ENCODE measurements at places on chromosomes 5 and 9.

- DNase-seq: no peak
Observed at GRCh38 chr5:135467051-135467625, 15.0 kb upstream of the TIFAB start.

DNA sequence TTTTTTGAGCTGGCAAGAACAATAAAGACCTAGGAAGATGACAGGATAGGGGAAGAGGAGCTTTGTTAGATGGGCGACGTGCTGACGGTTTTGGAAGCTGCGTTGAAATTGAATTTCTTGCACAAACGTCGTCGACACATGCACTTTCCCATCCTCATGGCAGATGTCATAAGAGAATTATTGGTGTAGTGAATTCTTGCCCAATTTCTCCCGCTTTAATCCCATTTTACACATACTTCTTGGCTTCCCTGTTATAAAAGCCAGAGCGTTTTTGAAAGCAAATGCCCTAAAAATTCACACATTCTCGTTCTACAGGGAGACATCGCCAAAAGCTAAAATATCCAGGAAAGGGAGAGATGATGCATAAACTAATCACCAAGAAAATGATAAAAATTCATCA is 109.8 kb upstream of the DAP start:
- DNase-seq: no peak

DNA sequence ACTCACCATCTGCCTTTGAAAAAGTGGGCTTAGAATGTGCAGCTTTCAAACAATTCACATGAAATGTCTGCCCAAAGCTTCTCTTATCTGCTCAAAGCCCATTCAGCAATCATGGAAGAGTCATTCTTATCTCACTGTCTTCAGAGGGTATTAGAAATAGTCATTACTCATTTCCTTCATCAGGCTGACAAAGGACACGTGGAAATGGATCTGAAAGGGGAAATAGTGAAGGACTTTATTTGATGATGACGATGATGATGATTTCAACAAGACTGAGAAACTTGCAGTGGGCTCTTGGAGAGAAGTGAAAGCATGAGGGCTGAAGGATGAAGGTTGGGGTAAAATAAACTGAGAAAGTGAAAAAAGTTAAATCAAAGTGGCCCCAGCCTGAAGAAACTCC is 194.3 kb downstream of the SMARCA2 start:
- DNase-seq: no peak

GRCh38 chr5:122300374-122300773 is 11.7 kb upstream of the SNCAIP start:
- no peak for DNase-seq

GRCh38 chr5:35338157-35338453 is 107.8 kb upstream of the PRLR start:
- DNase-seq: no peak

DNA sequence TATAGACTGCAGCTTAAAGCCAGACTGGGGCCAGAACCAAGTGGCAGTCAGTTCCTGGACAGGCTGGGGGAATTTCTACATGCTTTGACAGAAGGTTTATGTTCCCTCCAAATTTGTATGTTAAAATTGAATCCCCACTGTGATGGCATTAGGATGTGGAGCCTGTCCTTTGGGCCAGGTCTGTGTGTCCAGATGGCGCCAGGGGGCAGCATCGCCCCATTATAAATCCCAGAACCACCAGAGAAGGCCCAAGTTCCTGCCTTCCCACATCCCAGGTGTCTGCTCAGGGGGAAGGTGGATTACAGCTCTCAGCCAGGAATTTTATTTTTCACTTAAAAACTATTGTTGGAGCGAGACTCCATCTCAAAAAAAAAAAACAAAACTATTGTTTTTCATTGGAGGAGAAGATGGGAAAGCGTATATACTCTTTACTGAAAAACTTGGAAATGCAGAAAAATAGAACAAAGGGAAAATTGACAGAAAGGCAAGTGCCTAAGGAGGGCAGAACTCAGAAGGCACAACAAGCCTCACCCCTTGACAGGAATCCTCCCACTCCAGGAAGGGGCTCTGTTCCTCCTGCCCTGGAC is 5.0 kb downstream of the IL3 start:
- DNase-seq: peak; percentile 24

GRCh38 chr9:81417941-81418340 is 271.4 kb downstream of the TLE1 start:
- no peak for DNase-seq

- no peak for DNase-seq
Observed at GRCh38 chr5:142433526-142434321, 108.9 kb upstream of the SPRY4 start.

- no peak for DNase-seq
Observed at GRCh38 chr5:154502180-154502579, 24.2 kb upstream of the HAND1 start.

- DNase-seq: no peak
Observed at GRCh38 chr5:88724201-88724600, 158.8 kb downstream of the MEF2C start.

GRCh38 chr5:68444048-68444447 is 228.5 kb downstream of the PIK3R1 start:
- DNase-seq: no peak

DNA sequence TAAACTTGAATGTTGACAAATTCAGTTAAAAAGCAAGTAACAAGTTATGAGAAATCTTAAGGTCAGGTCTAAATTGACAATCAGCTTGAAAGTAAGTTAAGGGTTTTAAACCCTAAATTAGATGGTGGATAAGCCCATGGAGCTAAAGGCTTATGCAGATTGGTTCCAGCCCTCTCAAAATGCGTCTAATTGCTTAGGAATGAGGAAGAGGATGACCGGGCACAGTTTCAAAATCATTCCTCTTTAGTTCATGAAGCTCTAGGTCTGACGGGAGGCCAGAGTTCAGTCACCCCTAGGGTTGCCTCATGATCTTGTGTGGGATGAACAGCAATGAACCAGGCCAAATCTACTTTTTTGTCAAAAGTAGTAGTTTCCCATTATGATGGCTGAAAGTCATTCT is 75.4 kb downstream of the SLC38A9 start:
- no peak for DNase-seq

DNA sequence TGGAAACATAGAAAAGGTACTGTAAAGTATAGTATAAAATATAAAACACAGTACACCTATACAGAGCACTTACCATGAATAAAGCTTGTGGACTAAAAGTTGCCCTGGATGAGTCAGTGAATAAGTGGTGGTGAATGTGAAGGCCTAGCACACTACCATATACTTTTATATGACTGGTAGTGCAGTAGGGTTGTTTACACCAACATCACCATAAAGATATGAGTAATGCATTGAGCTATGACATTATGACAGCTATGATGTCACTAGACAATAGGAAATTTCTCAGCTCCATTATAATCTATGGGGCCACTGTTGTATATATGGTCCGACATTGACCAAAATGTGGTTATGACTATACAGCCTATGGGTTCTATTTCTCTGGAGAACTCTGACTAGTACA is 291.8 kb upstream of the ACTBL2 start:
- no peak for DNase-seq

- DNase-seq: no peak
Observed at GRCh38 chr5:178433273-178433775, 156.9 kb downstream of the COL23A1 start.

DNA sequence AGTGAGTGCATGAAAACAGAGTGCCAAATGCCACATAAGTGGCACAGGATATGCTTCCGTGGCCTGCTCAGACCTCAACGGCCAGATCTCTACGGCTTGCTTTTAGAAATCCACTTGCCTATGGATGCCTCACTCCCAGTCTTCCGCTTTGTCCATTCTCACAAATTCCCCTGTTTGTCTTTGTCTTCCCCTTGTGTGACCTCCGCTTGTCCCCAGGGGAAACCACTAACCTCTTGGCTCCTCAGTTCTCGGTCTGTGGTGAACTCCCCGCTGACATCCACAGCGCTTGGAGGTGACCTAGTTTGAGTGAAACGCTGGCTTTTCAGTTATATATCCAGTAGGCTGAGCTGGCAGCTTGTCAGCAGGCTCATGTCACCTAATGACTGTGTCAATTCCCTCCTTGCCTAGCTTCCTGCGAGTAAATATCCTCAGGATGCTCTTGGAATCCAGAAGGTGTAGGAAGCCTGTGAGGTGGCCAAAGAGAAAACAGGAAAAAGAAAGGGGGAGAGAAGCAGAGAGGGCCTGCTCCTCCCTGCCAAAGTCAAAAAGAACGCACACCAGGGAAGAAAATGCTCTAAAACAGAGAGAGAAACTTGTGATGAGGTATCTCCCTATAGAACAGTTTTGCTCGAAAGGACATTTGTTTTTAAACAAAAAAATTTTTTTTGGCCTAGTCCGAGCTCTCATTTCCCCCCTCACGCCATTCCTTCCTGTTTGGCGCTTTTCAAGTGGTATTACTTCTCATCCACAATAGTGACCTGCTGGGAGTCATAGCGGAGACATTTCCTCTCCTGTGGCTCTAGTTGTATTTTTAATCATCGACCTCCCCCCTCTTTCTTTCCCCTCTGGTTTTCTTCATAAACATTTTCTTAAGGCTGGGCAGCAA is 101.6 kb upstream of the SPRY4 start:
- DNase-seq: peak; percentile 14

- no peak for DNase-seq
Observed at GRCh38 chr5:74862221-74862620, 4.0 kb downstream of the FAM169A start.

DNA sequence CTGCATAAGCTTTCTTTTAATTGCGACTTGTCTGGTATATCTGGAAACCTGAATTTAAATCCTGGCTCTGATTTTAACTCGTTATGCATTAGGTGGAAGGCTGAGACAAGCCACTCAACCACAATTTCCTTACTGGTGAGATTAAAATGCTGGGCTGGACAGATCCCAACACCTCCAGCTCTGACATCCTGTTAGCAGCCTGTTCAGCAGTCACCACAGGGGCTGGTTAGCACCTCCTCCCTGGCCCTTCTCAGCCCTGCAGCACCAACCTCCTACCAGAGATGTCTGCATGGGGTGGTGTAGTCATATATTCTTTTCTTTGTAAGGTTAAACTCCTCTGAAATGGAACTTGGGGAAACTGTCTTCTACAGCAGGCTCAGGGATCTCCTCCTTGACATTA is 156.5 kb upstream of the NFIL3 start:
- no peak for DNase-seq

DNA sequence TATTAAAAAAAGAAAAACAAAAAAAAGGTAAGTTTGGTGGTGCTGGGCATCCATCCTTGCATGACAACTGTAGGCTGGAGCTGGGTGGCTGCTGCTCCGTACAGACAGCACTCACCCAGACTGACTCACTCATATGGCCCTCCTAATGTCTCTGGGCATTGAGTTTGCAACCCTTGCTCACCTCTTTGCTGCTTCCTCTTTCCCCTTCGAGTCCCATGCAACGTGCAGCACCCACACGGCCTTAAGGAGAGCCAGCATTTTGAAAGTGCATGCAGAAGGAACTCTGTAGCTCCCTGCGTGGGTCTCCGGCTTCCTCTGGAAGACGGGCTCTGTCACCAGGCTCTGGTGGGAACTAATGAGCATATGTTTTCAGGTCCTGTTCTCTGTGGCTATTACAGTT is 60.5 kb upstream of the ENTREP1 start:
- DNase-seq: no peak

DNA sequence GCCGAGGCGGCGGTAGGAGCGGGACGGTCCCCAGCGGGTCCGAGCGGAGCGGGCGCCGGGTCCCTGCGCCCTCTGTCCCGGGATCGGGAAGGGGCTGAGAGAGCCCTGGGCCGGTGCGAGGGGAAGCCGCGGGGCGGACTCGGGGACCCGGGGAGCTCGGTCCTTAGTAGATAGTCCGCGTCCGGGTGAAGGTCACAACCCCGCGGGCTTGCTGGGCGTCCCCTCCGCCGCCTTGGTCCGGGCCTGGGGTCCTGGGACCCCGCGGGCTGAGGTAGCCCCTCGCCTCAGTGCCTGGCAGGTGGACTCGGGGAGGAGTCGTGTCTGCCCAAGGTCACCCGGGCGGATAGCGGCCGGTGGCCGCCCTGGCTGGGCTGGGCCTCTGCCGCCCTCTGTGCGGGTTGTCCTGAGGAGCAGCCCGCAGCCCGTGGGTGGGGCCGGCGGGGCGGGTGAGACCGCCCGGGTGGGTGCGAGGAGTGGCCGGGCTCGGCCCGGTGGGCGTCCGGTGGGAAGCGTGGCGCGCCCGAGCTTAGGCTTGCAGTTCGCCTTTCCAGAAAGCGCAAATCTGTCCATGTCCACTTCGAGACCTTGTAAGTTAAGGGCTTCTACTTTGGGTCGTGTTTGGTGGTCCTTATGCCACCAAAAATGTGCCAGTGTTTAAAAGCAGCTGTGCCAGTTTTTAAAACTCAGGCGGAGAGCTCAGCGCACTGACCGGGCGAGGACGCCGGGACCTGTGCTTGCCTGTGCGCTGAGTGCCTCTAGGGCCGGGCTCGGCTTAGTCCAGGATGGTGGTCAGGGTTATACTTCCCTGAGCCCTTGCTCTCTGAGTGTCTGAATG is 554 bp downstream of the SDHA start:
- no peak for DNase-seq

DNA sequence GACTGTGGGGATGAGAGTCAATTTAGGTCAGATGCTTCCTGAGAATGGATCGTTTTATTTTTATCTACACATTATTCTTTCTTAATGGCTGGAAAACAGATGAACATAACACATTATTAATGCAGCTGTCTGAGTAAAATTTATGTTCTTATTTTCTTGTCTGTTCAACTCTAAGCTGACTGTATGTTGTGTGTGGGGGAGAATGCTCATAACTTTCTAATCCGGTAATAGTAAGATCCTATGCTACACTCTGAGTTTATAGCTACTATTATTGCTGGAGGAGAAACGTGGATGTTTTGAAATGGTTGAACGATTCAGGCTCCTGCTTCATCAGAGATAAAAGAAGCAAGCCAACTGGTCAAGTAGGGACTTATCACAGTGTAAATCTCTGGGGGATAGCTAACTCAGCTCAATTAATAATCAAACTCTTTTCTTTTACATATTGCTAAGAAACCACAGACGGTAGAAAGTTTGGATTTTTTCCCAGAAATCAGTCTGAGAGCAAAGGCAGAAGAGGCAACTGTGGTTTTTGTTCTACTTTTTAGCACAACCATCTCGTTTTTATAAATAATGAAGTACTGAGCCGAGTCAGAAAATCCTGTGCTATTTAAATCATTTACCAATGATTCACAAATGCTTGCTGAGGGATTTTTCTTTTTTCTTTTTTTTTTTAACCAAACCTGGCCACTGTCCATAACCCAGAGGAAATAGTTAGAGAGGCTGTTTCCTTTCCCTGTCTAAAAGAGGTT is 265.0 kb upstream of the FAM174A start:
- DNase-seq: no peak

DNA sequence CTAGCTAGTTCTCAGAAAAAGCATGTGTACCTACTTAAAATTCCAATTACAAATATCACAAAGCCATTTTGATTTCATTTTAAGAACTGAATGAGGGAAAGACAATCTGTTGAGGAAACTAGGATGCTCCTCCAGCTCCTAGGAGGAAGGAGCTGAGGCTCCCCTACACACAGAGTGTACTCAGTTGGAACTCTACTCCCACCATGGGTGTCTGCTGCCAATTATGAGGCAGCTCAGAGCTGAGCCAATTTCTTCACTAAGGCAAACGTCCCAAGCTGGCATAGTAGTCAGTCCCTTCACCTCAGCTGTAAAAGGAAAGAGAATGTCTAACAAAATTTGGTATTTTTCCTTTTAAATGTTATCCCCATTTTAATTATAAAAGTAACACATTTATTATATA is 300.0 kb upstream of the TRPC7 start:
- DNase-seq: no peak

Data from activated T-helper 1 cell treated with Interleukin-2 at 50 U/mL for 16 hours (primary cell).